ENCODE measurements at places on chromosomes 2 and 18. TPM values are rescaled to one million over a fixed set of nuclear protein-coding genes. Genes with fewer than 3 reads are reported as not detected.
A peak's percentile ranks its signal among the peaks of the same experiment; 100 is the strongest.

- DNase-seq: no peak
These were observed 7.3 kb upstream of the PELI1 start for GRCh38 chr2:64151476-64151875.

DNA sequence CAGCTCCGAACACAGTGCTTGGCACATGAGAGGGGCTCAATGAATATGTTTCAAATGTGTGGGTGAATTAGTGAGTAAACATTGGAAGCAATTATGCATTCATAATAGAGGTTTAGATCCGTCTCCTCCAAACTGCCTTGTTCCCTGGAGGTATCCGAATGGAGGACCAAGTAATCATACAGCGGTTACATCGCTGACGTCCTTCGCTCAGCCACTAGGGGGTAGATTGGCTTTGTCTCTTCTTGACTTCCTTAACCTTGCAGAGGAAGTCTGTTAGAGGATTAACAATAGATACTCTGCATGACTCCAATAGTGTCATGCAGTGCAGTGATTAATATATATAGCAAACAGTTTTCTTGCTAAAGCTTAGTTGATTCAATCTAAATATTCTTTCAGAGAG is 517.0 kb downstream of the PTPRM start:
- no peak for DNase-seq

GRCh38 chr18:46378864-46379207 is 274.7 kb downstream of the HAUS1 start:
- no peak for DNase-seq

DNA sequence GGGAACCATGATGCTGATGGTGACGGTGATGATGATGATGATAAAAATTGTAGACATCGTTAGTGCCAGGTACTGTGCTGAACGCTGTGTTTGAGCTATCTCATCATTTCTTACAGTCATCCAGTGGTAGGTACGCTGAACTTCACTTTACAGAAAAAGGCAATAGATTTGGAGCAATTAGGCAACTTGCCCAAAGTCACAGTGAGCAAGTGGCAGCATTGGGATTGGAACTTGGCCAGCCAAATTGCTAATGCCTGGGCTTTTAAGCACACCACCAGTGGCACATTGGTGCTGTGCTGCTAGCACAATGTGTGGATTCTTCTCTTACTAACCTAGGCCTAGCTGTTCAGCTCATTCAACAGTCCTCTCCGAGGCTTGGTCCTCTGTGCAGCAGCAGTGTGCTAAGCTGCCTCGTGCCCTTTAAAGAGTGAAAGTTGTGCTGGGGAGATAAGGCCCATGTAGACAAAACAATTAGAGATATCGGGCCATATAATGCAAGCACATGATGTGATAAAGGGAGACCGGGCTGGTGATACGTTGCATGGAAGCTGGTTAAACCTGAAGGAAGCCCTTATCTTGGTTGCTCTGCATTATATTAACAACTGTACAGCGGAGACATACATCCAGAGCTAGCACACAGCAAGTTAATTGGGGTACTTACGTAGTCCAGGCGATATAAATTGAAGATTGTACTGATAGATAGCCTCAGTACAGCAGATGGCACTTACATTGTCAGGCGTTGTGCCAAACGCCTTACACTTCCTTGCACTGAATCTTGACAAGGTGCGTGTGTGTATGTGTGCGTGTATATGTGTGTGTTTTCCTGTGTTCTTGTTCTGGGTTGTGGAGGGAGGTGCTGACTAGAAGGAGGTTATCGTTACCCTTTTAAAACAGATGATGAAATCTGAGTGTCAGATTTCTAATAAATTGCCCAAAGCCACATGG is 28.4 kb downstream of the HK2 start:
- DNase-seq: no peak

DNA sequence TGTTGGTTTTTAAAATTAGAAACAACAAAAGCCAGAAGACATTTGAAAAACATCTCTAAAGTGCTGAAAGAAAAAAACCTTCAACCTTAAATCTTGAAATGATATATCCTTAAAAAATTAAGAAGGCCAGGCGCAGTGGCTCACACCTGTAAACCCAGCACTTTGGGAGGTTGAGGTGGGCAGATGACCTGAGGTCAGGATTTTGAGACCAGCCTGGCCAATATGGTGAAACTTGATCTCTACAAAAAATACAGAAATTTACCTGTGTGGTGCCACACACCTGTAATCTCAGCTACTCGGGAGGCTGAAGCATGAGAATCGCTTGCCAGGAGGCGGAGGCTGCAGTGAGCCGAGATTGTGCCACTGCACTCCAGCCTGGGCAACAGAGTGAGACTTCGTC is 87.7 kb upstream of the SIX2 start:
- no peak for DNase-seq

DNA sequence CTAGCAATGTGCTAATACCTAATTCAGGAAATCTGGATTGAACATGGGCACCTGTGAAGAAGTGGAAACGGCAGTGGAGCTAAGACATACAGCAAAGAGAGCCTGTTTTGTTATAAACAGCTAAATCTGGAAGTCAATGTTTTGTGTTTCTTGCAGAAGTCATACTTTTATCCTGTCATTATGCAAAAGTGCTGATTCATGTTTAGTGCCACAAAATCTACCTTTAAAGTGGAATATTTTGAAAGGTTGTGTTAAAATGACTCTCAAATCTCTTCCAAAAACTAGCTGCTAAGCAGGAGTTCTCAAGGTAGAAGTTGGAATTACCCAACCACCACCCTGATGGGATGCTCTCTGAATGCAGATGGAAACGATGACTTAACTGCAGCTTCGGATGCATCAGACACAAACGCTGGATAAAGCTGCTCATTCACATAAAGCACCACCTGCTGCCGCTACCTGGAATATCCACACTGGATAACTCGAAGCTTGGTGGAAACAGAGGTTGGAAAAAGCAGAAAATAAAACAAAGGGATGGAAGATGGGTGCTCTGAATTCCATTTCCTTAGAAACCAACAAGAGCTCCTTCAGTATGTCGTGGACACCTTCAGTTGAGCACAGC is 132.6 kb upstream of the ZNF236 start:
- no peak for DNase-seq

GRCh38 chr2:121235542-121235941 is 49.5 kb downstream of the TFCP2L1 start:
- no peak for DNase-seq

GRCh38 chr2:46875226-46875899 is 40.2 kb downstream of the MCFD2 start:
- DNase-seq: no peak

GRCh38 chr2:39377226-39377939 is 59.7 kb downstream of the MAP4K3 start:
- no peak for DNase-seq

GRCh38 chr18:63141778-63142176 is 177.8 kb downstream of the BCL2 start:
- DNase-seq: no peak

GRCh38 chr2:175824243-175824642 is 177.8 kb downstream of the LNPK start:
- DNase-seq: no peak

GRCh38 chr2:105257981-105258380 is 16.4 kb downstream of the GPR45 start:
- DNase-seq: no peak

- no peak for DNase-seq
These were observed 31.3 kb downstream of the ANKMY1 start for GRCh38 chr2:240526521-240526920.

DNA sequence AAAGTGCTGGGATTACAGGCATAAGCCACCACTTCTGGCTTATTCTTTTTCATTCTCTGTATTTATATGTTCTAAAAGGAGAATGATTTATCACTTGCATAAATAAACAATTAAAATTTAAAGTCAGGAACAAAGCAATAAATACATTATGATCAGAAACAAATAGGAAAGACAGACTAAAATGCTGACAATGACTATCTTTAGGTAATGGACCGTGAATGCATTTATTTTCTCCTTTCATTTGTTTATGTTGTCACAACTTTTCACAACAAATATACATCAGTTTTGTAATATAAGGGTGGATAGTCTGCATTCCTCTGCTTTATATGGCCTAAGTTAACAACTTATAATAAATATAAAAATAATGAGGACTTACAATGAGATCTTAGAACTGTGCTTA is 199.2 kb upstream of the EPHA4 start:
- DNase-seq: no peak

- no peak for DNase-seq
These were observed 18.9 kb downstream of the NCAPH start for GRCh38 chr2:96354492-96354891.

DNA sequence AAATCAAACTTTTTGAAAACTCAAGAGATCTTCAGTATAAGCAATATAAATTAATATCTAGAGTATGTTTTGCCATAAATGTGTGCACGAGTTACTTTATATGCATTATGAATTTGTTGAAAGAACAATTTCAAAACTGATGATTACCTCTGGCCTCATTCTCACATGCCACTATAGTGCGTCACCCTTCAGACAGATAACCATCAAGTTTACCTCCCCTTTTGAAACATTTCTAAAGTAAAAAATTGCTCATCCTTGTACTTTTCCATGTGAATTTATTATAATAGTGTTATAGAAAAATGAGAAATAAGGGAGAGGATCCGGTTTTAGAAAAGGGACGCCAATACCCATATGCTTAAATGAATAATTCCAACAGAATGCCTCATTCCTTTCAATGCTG is 38.3 kb downstream of the ZEB2 start:
- DNase-seq: no peak

DNA sequence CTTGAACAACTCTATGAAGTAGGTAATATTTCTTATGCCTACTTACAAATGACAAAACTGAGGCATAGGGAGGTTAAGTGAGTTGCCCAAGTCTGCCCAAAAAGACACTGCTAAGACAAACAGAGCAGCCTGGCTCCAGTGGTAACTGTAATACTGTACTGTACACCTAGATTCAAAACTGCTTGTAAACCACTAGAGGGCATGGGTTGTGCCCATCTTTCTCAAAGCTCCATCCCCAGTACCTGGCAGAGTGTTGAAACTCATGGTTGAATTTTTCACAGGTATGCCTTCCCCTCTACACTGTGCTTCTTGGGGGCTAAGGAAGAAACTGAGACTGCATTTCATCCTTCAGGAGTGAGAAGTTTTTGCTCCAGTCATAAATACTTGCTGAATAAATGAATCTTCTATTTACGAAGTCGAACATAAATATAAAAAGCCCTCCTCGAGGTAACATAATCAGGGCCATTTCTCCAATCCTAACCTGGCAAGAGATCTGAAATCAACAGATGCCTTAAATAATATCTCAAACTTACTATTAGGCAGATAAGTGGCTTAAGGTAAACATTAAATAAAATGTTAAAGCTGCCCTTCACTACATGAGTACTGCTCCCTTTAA is 2.0 kb downstream of the PPP4R1 start:
- DNase-seq: no peak

DNA sequence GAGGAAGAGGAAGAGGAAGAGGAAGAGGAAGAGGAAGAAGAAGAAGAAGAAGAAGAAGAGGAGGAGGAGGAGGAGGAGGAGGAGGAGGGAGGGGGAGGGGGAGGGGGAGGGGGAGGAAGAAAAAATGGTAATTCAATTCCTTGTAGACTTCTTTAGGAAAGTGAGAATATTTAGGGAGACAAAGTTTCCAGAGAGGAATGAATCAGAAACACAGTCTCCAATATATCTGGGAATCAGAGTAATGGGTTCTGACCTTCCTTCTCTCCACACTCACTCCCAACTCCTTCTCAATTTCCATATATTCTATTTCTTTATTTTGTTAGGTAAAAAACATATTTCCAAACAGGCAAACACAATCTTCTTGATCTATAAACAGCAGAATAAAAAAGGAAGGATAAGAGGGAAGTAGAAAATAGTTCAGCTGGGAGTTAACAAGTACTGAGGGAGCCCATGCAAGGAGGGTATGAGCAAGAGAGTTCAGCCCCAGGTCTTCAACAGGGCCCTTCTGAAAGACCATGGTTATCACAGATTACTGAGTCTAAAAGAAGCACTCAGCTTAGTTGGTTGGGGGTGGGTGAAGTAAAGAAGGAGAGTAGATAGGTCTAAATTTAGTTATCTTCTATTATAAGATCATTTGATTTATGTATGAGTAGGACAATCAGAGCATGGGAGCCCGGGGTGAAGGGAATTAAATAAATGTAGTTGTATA is 480.8 kb downstream of the NRXN1 start:
- DNase-seq: no peak

DNA sequence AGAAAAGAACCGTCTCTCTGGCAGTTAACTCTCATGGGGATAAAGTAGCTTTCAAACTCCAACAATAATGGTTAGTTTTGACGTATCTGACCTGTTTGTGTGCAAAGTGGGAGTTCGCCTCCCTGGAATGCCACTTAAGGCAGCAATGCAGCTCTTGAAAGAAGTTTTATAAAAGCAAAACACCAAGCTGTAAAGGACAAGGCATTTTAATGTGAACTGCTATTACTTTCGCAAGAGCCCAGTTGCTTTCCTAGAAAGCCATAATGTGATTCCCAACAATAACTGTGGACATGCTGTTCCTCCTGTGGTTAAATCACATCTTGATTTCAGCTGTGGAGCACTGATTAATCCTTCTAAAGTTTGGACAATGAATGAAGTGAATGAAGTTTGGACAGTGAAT is 303.7 kb downstream of the PTPRM start:
- DNase-seq: no peak

- peak; percentile 41 for DNase-seq
These were observed 739 bp downstream of the PKDCC start for GRCh38 chr2:42048299-42049220.

- no peak for DNase-seq
These were observed 750.7 kb upstream of the GCFC2 start for GRCh38 chr2:76461431-76461830.

- no peak for DNase-seq
These were observed 29.0 kb upstream of the ALPP start for GRCh38 chr2:232349546-232349945.

Gene ASXL3
- 8.5 TPM for total RNA-seq

Gene CD8B2
- total RNA-seq: 0.26 TPM

Gene ZNF804A
- 0.70 TPM for total RNA-seq

Gene DUSP2
- total RNA-seq: 1.5 TPM

Gene DOK6
- 0.72 TPM for total RNA-seq

Gene ST6GAL2
- 0.20 TPM for total RNA-seq

Gene SERPINB11
- not detected for total RNA-seq

Gene VWA3B
- total RNA-seq: 1.2 TPM

Gene ECEL1
- total RNA-seq: 0.16 TPM

Gene RNF125
- total RNA-seq: 8.9 TPM

Gene RSAD2
- total RNA-seq: 8.9 TPM

Gene RTP5
- total RNA-seq: not detected

Gene CEP192
- 27.7 TPM for total RNA-seq

Measured in mucosa of descending colon (tissue), 3 donors.